ENCODE measurements at places on chromosomes 3 and 15. TPM values are rescaled to one million over a fixed set of nuclear protein-coding genes. Genes with fewer than 3 reads are reported as not detected.

The ADAMTS7 gene
- 9.6 TPM for total RNA-seq

The EIF2A gene
- total RNA-seq: 194 TPM

The ZNF80 gene
- total RNA-seq: not detected

The RTP4 gene
- 2.5 TPM for total RNA-seq

The CTDSPL gene
- 58.2 TPM for total RNA-seq

The KIF15 gene
- 16.1 TPM for total RNA-seq

The RASL12 gene
- 54.6 TPM for total RNA-seq

DNA sequence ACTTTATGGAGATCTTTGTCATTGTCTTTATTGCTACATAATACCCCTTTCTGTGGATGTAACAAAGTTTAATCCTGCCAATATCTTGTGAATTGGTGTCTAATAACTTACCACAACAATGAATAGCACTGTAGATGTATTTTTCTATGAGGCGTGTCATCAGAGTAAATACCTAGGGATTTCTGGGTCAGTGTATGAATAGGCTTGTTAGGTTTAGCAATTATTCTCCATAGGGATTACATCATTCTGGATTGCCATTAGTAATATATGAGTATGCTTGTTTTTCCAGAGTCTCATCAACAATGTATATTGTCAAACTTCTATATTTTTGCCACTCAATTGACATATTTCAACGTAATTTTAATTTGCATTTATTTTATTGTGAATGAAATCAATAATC is 67.9 kb downstream of the UNC13C start:
- no peak for DNase-seq

Measured in urinary bladder (tissue), 4 donors.